Articular chondrocyte of knee joint (primary cell): ENCODE measurements at places on chromosomes 13 and 19. TPM values are rescaled to one million over a fixed set of nuclear protein-coding genes. Genes with fewer than 3 reads are reported as not detected.

Gene JUNB
- 137 and 196 TPM in 2 replicates for total RNA-seq

Gene CERS1
- 0.11 and 0.13 TPM in 2 replicates for total RNA-seq

Gene PABPC3
- 0.39 and 0.43 TPM in 2 replicates for total RNA-seq

Gene TNNI3
- total RNA-seq: not detected in 2 replicates

Gene JSRP1
- not detected in 2 replicates for total RNA-seq

Gene SPRY2
- total RNA-seq: 7.7 and 12.2 TPM in 2 replicates

Gene LYPD3
- 0.26 and 0.32 TPM in 2 replicates for total RNA-seq

Gene ZNF8
- total RNA-seq: 6.0 and 6.5 TPM in 2 replicates

Gene MCEMP1
- not detected in 2 replicates for total RNA-seq

Gene MBD3L3
- total RNA-seq: not detected in 2 replicates

Gene NXNL1
- not detected in 2 replicates for total RNA-seq

Gene ZNF135
- total RNA-seq: 5.2 and 8.9 TPM in 2 replicates

Gene TINCR
- total RNA-seq: 0.32 TPM in 1 of 2 replicates, not detected in the other

Gene KCTD12
- 23.1 and 50.3 TPM in 2 replicates for total RNA-seq

Gene KLK12
- not detected in 2 replicates for total RNA-seq

Gene PEG3
- 5.9 and 11.8 TPM in 2 replicates for total RNA-seq

Gene SLITRK6
- total RNA-seq: 0.13 and 0.32 TPM in 2 replicates

Gene GAS6
- total RNA-seq: 211 and 262 TPM in 2 replicates

Gene SMIM24
- total RNA-seq: not detected in 2 replicates

Gene SBK3
- total RNA-seq: 0.11 TPM in 1 of 2 replicates, not detected in the other

Gene COL4A1
- 88.6 and 120 TPM in 2 replicates for total RNA-seq

Gene PBX4
- 1.6 and 2.6 TPM in 2 replicates for total RNA-seq

Gene C1QTNF9B
- not detected in 2 replicates for total RNA-seq

Gene ZNF723
- total RNA-seq: not detected in 2 replicates

Gene PCCA
- 27.0 and 27.2 TPM in 2 replicates for total RNA-seq

Gene KBTBD6
- 9.5 and 11.0 TPM in 2 replicates for total RNA-seq

Gene LILRB2
- total RNA-seq: not detected in 2 replicates

Gene ZNF772
- 18.8 and 21.6 TPM in 2 replicates for total RNA-seq

Gene CYP4F8
- total RNA-seq: not detected in 2 replicates

Gene IGFL4
- not detected in 2 replicates for total RNA-seq

Gene BRME1
- 0.54 and 0.65 TPM in 2 replicates for total RNA-seq

Gene C19orf73
- 0.26 and 0.65 TPM in 2 replicates for total RNA-seq

Gene NUMBL
- total RNA-seq: 29.7 and 33.2 TPM in 2 replicates

Gene LILRA1
- not detected in 2 replicates for total RNA-seq

Gene INAFM1
- total RNA-seq: 1.4 and 2.4 TPM in 2 replicates

Gene HSD11B1L
- 8.4 and 9.2 TPM in 2 replicates for total RNA-seq

Gene GRIN2D
- total RNA-seq: 0.22 and 0.26 TPM in 2 replicates

Gene ZNF222
- 7.2 and 11.3 TPM in 2 replicates for total RNA-seq

Gene PPFIA3
- 0.91 and 1.4 TPM in 2 replicates for total RNA-seq

Gene VAV1
- not detected in 2 replicates for total RNA-seq

Gene FKRP
- total RNA-seq: 11.2 and 18.5 TPM in 2 replicates

Gene LGALS14
- total RNA-seq: not detected in 2 replicates

Gene CKAP2
- total RNA-seq: 47.3 and 68.5 TPM in 2 replicates

Gene PRKCG
- not detected in 2 replicates for total RNA-seq

Gene BSG
- 245 and 254 TPM in 2 replicates for total RNA-seq

Gene ZNF439
- 11.9 and 17.4 TPM in 2 replicates for total RNA-seq

Gene ZNF582
- 2.3 and 3.7 TPM in 2 replicates for total RNA-seq

Gene ZNF546
- total RNA-seq: 8.5 and 9.8 TPM in 2 replicates

Gene TIMM44
- total RNA-seq: 39.9 and 48.3 TPM in 2 replicates
